ENCODE measurements at places on chromosomes 5 and 9.

DNA sequence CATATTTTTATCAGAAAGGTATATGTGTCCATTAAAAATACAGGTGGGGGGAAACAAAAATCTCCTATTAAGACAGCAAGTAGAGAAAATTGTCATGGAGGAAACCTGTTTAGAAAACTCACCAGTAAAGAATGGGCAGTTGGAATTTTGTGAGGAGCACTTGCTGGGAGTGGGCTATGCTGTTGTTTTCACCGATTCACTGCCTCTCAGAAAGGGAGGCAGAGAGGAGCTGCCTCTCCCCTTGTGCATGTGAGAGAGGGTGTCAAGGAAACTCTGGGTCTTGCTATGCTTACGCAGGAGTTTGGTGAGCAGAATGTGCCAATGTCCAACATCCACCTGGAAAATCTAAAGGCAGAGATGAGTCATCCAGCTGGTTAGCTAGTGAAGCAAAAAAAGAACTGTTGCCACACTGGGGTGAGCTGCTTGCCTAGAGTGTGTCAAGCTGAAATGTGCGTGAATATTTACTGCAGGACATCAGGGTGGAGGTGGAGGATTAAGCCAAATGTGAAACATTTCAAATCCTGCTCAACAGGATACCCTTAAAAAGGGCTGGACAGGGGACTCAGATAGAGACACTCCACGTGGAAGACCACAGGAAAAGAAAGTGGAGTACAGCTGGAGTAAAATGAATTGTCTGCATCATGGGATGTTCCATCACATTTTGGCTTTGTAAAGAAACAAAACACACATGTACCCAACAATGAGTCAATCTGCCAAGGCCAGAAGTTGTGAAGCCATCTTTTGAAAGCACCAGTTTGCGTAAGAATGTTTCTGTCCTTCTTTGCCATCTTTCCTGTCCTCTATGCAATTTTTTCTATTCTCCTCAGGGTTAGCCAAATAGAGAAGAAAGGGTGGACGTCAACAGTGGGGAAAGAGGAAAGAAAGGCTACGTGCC is 449.7 kb upstream of the MPDZ start:
- DNase-seq = no peak

DNA sequence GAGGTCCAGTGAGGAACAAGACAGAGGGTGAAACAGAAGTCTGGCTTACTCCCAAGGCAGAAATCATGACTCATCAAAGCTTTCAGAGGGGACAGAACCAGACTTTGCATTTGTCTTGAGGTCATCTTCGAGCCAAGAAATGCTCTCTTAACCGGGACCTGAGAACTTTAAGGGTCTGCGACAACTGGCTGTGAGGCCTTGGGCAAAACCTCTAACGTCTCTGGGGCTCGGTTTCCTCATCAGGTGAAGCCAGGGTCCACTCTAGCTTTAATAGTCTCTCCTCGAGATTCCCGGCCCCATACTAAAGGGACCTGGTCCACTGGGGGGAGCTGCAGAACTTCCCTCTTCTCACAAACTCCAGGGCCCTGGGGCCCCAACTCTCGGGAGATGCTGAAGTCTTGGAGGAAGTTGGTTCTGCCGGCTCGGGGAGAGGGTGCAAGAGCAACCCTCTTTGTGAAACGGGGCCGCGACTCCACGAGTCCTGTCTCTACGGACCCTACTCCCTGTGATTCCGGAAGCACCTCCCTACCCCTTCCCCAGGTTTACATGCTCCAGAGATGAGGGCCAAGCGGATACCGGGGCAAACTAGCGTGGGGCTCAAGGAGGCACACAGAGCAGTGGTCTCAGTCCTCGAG is 2.6 kb downstream of the GLIS3 start:
- no peak for DNase-seq

DNA sequence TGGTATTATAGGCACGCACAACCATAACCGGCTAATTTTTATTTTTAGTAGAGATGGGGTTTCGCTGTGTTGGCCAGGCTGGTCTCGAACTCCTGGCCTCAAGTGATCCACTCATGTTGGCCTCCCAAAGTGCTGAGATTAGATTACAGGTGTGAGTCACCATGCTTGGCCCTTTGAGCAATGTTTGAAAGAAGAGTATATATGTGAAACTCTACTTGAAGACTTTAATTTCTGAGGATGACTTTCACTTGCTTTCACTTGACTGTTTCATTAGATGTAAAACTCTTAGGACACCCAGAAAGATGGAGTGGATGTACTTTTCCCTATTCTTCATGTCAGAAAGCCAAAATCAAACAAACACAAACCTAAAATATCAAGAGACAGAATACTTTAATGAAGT is 43.8 kb upstream of the GAS1 start:
- no peak for DNase-seq

GRCh38 chr5:31720004-31720403 is 81.1 kb downstream of the PDZD2 start:
- no peak for DNase-seq

GRCh38 chr5:39063037-39063436 is 11.2 kb downstream of the RICTOR start:
- no peak for DNase-seq

GRCh38 chr5:96447949-96448348 is 14.9 kb upstream of the PCSK1 start:
- no peak for DNase-seq

- DNase-seq = no peak
Measured at GRCh38 chr5:145243016-145243415, 592.1 kb downstream of the PRELID2 start.

- no peak for DNase-seq
Measured at GRCh38 chr9:116692616-116693015, 5.5 kb downstream of the TRIM32 start.

GRCh38 chr5:58117542-58117941 is 342.3 kb downstream of the PLK2 start:
- no peak for DNase-seq

DNA sequence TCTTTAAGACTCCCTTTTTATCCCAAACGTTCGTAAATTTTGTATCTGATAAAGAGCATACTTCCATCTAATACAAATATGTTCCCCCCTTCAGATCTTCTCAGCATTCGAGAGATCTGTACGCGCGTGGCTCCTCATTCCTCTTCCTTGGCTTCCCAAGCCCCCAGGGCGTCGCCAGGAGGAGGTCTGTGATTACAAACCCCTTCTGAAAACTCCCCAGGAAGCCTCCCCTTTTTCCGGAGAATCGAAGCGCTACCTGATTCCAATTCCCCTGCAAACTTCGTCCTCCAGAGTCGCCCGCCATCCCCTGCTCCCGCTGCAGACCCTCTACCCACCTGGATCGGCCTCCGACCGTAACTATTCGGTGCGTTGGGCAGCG is 19.9 kb downstream of the CDKN2A start:
- DNase-seq = no peak

DNA sequence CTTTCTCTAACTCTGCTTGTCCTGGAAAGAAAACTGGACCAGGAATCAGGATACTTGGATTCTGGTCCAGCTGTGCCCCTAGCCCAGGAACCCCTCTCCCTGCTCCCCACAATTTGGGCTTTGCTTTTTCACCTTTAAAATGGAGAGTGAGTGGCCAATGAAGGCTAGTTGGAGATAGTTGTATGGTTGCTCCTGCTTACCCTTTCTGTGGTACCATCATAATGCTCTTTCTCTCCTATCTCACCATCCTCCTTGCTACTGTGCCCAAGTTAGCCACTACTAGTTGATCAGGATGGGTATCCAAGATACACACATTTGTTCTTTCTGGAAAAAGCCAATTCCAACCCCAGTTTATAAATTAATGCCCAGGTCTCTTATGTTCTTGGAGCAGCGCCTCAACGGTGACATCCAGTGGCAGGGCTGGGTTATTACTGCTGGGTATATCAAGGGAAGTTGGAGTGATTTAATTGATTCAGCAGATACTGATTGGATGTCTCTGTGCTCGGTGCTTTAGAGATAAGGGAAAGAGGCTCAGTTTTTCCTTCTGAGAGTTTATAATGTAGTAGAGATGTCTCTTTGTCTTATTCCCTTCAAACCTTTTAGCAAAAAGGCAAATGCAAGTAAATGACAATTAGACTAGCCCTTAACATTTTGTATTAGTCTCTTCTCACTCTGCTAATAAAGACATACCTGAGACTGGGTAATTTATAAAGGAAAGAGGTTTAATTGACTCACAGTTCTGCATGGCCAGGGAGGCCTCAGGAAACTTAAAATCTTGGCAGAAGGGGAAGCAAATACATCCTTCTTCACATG is 38.5 kb downstream of the FAXDC2 start:
- DNase-seq = peak; percentile 72

DNA sequence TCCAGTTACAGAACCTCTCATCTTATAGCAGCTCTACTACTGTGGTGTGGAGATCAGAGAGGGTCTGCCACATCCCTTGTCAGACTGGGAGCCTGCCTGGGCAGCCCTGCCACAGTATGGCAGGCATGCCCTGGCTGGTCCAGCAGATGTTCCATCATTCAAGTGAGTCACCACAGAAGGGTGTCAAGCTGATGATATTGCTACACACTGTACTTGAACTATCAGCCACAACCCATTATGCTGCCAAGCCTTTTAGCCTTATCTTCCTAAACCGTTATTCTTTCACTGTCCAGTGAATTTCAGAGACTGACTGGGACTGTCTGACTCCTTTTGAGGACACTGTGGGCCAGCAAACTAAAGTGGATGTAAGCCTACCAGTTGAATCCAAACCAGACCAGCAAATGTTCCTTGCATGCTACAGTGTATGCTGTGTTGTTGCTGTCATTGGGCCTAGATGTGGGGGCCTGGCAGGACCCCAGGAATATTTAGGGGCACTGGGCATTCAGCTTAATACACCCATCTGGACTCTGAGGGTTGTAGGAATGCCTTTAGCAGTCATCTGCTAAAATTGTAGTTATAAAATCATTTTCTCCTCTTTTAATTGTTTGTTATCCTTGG is 202.6 kb downstream of the NR3C1 start:
- no peak for DNase-seq

DNA sequence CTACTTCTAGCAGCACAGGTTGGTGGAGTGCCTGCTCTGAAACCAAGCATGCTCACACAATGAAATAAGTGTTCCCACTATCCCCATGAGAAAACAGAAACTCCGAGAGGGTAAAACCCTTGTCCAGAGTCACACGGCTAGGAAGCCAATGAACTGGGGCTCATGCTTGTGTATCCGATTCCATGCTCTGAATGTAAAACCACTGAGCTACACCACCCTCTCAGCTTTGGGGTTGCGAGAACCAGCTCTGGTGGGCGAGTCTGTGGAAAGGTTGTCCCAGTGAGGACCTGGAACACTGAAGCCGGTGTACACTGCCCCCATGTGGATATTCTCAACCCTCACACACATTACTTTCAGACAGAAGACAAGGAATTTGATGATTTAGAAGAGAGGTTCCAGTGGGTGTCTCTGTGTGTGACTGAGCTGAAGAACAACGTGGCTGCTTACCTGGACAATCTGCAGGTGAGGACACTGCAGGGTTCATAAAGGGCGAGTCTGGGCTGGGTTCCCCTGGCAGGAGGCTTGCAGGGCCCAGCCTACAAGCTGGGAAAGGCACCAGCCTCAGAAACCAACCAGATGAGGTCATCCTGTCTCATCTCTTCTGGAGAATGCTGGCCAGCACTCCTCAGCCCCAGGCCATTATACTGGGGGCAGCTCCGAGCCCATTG is 37.4 kb downstream of the ARHGEF37 start:
- no peak for DNase-seq

DNA sequence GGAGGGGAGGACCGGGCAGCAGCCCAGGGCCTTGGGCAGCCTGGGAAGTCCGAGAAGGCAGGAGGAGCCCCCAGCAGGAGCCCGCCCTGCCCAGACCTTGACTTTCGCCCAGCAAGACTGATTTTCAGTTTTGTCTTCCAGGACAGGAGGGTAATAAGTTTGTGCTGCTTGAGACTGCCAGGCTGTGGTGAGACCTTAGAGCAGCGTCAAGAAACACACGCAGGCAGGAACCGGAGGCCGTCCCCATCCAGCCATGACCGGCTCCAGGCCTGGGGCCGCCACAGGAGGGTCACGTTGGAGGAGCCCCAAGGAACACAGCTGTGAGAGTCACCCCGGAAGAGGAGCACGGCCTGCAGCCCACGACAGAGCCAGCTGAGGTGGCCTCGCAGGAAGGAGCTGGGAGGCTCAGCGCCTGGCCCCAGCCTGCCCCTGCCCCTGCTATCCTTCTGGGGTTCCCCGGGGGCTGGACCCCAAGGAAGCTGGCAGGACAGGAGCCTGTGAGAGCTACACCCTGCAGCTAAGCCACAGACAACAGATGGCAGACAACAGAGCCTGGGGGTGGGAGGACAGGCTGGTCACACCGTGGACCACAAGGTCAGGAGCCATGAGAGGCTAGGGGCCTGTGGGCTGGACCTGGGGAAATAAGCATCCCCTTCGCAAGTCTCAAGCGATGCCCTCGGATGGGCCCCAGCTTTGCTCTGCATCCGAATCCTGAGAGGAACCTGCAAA is 126.0 kb upstream of the FAM120A start:
- no peak for DNase-seq

- DNase-seq = no peak
Measured at GRCh38 chr5:154110107-154110453, 71.3 kb downstream of the MFAP3 start.

GRCh38 chr5:127411381-127411780 is 106.1 kb upstream of the PRRC1 start:
- DNase-seq = no peak

DNA sequence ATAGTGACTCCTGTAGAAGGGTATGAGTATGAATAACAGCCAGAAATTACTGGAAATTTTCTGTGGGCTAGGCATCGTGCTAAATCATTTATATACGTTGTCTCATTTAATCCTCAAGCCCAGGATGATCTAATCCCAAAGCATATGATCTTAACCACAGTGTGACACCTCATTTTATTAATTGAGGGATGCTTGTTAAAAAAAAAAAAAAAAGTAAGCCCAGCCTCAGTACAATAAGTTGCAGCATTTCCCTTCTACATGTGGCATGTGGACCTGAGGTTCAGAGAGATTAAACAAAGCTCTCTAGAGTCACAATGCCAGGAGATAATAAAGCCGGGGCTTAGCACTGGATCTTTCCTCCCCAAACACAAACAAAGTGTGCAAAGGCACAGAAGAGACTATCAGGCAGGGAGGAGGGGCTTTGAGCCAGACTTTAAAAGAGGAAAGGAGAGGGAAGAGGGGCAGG is 49.5 kb downstream of the KLF4 start:
- DNase-seq = no peak

GRCh38 chr5:69029292-69029691 is 64.5 kb upstream of the SLC30A5 start:
- DNase-seq = no peak

GRCh38 chr9:133461975-133462374 is 2.2 kb downstream of the CACFD1 start:
- DNase-seq = no peak

- DNase-seq = no peak
Measured at GRCh38 chr9:128635266-128636023, 21.2 kb downstream of the DYNC2I2 start.

GRCh38 chr5:135238622-135239452 is 160.2 kb downstream of the MACROH2A1 start:
- no peak for DNase-seq

DNA sequence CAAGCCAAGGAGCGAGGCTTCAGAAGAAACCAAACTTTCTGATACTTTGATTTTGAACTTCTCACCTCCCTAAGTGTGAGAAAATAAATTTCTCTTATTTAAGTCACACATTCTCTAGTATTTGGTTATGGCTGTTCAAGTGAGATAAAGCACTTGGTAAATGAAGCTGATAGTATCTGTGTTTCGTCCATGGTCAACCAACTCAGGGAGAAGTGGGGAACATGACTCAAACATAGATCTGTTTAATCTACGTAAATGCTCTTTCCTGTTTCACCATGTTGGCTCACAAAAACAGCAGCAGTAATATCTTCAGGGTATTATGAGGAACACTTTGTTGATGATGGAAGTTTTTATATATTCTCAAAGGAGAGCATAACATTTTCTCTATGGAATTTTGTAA is 2167.2 kb upstream of the C9orf72 start:
- DNase-seq = no peak

GRCh38 chr5:32317041-32317440 is 4.3 kb upstream of the MTMR12 start:
- no peak for DNase-seq

- DNase-seq = no peak
Measured at GRCh38 chr9:20505574-20505973, 116.7 kb downstream of the MLLT3 start.

Measured in CD4-positive, alpha-beta T cell treated with Interleukin-15 for 4 hours (primary cell).